ENCODE measurements at places on chromosomes 1 and 21. TPM values are rescaled to one million over a fixed set of nuclear protein-coding genes. Genes with fewer than 3 reads are reported as not detected.

The NBPF6 gene
- not detected for total RNA-seq

The ITGB2 gene
- 0.34 TPM for total RNA-seq

The PLA2G2A gene
- total RNA-seq = not detected

The ZMYND12 gene
- total RNA-seq = 0.34 TPM

The ZYG11A gene
- 0.84 TPM for total RNA-seq

The TTC24 gene
- total RNA-seq = not detected

The VSIG8 gene
- total RNA-seq = not detected

The TAS1R1 gene
- total RNA-seq = 0.17 TPM

The CYYR1 gene
- 3.9 TPM for total RNA-seq

The SPRR2E gene
- total RNA-seq = not detected

The AVPR1B gene
- total RNA-seq = not detected

The RIPPLY3 gene
- not detected for total RNA-seq

The TFF2 gene
- not detected for total RNA-seq

The GNG4 gene
- total RNA-seq = 1.3 TPM

The FAM229A gene
- total RNA-seq = 1.0 TPM

The SH2D2A gene
- total RNA-seq = 0.34 TPM

The BSND gene
- total RNA-seq = not detected
